ENCODE measurements at places on chromosomes 13 and 19. TPM values are rescaled to one million over a fixed set of nuclear protein-coding genes. Genes with fewer than 3 reads are reported as not detected.
A peak's percentile ranks its signal among the peaks of the same experiment; 100 is the strongest.

- peak; percentile 30 for DNase-seq
Measured at GRCh38 chr19:56403261-56403660, 871 bp upstream of the ZNF583 start.

DNA sequence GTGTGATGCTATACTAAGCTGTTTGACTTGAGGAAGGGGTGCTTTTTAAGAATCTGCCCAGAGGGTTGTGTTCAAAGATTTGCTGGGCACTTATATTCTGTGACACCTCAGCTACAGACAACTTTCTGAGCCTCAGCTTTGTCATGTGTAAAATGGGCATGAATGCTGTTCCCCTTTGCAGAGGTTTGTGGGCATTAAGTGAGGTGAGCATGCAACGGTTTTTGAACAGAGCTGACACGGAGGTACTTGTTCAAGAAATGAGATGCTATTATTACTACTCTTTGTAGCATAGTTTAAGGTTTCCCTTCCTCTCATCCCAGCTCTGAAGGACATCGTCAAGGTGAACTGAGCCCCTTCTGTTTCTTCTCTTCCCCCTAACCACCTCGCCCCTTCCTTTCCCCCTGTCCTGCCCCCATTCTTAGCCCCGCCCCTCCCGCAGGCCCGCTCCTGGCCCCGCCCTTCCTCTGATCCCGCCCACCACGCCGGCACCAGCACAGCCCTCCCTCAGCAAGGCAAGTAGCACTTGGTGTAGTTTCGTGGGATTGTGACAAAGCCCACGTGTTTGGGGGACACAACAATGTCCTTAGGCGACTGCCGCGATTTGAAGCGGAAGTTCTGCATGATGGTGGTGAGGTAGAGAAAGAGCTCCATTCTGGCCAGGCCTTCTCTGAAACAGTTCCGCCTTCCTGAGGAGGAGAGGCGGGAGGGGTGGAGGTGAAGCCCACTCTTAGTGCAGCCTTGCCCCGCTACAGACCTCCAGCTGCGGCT, 26.1 kb upstream of the CYP2A7 start:
- DNase-seq: no peak

DNA sequence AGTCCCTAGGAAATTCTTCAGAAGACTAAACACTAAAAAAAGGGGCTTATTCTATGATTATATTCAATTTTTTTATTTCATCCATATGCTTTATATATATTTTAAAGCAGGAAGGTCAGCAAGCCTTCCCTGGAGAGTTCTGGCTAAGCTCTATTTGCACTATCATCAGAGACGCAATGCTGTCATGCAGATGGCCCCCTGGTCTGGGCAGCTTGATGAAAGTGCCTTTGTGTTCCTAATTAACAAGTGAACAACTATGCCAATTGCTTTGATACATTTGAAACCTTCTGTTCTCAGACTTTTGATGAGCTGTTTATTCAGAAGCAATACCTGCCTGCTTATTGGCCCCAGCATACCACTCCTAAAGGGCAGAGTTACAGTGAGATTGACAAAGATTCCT, 1344.6 kb downstream of the OLFM4 start:
- DNase-seq: no peak

GRCh38 chr13:98529171-98529570, 47.7 kb downstream of the STK24 start:
- no peak for DNase-seq

DNA sequence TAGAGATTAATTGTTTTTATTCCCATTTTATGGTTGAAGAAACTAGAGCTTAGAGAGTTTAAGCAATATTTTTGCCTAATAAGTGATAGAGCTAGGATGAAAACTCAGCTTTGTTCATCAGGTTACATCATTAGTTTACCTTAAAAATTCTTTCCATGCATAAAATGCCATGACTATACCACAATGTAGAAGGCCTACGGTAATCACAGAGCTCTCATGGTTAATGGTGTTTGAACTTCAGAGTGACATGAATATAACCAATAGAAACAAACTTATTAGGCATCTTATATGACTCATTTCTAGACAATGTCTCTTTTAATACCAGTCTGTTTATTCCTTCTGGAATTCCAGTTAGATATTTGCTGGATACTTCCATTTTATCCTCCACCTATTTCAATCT, 78.5 kb downstream of the FGF9 start:
- no peak for DNase-seq

DNA sequence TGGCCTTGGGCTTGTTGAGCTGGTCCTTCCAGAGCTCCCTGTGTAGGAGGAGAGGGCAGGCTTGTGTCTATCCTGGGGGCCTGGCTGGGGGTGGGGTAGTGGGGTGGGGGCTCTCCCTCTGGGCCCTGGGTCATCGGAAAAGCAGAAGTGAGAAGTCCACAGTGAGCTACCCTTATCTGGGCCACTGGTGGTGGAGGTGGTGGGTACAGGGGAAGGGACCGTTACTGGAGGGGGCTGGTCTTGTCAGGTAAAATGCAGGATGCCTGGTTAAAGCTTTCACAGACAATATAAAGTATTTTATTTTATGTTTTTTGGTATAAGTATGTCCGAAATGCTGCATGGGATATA, 342 bp upstream of the SIGLEC10 start:
- DNase-seq: no peak

- no peak for DNase-seq
Measured at GRCh38 chr13:34570698-34571353, 371.2 kb upstream of the NBEA start.

- DNase-seq: peak; percentile 88
Measured at GRCh38 chr19:48970923-48971395, 5.8 kb downstream of the FTL start.

DNA sequence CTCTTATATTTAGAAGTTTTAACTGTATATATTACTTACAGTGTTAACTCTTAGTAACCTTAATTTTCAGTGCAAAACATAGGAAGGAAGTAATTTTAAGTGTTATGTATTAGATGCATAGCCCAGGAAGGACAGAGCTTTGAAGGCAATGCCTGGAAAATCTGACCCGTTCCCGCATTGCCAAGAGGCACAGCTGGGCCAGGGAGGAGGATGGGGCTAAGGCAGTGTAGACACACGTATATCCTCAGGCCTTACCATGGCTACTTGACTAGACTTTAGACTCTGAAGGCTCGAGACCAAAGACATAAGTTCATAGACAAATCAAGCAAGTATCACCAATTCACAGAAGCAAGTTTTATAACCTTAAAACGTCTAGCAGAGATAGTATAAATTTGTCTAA, 1944.2 kb downstream of the OLFM4 start:
- DNase-seq: no peak

DNA sequence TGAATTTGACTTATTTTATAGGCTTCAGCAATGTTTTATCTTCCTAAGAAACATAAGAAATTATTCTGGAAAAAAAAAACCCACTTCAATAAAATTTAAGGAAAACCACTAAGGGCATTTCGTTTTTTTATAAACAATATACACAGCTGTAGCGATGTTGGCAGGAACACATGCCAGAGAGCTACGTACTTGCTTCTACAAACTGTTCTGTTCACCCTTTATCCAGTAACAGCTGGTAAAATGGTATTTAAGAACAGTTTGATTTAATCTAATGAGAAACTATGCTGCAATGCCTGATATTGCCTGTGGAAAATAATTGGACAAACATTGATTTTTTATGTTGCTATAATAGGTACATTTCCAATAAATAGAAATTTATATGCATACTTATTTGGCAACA, 137.2 kb upstream of the DACH1 start:
- no peak for DNase-seq

DNA sequence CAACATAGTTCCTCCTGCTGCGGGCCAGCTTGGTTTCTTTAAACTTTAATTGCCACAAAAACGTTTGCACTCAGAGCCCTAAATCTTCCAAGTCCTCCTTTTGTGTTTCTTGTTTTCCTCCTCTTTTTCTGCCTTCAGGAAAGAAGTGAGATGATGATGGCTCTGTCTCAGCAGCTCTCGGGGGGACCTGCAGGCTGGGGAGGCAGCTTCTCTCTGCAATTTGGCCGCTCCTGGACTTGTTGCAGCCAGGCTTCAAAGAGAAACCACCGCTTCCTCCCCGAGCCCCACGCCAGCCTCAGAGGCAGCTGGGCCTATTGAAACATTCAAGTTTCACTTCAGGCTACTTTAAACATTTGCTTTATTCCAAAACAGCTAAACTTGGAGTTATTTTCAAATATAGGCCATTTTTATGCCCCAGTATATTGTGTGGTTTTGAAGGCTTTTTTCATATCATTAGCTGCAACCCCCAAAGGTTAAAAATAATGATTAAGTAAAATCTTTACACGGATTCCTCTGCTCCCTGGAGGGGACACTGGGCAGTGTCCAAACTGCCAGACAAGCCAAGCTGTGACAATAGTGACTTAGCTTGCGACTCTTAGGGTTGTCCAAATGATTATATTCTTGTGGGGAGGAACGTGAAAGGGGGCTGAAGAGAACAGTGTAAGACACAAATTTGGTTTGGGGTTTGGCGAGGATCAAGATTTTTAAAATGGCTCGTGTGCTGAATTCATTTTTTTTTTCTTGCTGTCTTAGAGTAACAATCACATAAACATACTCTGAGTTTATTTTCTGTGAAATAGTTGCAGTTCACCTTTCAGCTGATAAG, 330.8 kb downstream of the DLEU7 start:
- DNase-seq: no peak

DNA sequence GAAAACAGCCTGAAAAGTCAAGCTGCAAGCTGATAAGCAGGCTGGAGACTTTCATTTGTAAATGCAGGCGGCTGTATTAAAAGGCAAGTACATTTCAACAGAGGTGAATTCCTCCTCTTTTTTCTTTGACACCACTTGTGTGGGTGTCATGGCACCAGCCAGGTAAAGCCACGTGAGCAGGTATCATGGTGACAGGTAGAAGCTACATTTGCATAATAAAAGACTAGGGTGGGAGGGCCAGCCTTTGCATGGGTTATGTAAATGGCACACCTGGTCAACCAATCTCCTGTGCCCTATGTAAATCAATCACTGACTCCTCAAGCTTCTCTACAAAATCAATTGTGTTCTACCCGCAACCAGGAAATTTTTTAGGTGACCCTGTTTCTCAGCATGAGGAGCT, 68.2 kb downstream of the ZNF100 start:
- no peak for DNase-seq

ZNF443 gene
- polyA plus RNA-seq: 4.1 TPM

PRR22 gene
- 4.1 TPM for polyA plus RNA-seq

ZNF625 gene
- 6.1 TPM for polyA plus RNA-seq

ZNF285 gene
- 2.8 TPM for polyA plus RNA-seq

PTPRH gene
- polyA plus RNA-seq: not detected

CYP4F2 gene
- 16.8 TPM for polyA plus RNA-seq

MYH14 gene
- polyA plus RNA-seq: 23.9 TPM

TEX29 gene
- polyA plus RNA-seq: not detected

PSG6 gene
- not detected for polyA plus RNA-seq
